ENCODE measurements at places on chromosomes 1 and 21.

GRCh38 chr1:48572646-48573258 lies 100.7 kb upstream of the SPATA6 start:
- peak; percentile 74 for DNase-seq

DNA sequence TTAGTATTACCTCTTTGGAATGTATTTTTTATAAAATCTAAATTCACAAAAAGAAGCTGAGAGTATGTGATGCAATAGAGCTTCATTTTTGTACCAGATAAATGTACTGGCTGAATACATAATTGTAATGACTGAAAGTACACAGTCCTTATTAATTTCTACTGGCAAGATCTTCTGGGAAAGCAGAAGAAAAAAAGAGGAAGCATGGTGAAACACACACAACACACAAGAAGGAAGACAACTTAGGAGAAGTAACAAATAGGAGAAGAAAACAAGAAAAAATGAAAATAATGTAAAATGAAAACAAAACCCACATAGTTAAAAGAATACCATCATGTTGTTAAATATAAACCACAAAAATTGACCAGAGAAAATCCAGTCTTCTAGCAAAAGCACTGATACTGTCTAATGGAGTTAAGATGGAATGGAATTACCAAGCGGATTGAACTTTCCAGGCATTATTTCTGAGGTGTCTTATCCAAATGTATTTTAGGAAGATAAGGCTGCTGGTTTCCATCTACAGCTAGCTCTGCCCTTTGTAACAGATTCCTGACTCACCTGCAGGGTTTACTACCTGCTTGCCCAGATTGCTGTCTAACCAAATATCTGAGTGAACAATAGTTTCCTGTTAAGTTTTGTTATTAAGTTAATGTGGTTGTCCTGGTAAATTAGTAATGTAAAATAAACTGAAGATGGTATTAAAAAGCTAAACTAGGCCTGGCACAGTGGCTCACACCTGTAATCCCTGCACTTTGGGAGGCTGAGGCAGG lies 4.5 kb upstream of the COP1 start:
- no peak for DNase-seq

GRCh38 chr1:223700388-223700918 lies 11.9 kb upstream of the CAPN2 start:
- no peak for DNase-seq

DNA sequence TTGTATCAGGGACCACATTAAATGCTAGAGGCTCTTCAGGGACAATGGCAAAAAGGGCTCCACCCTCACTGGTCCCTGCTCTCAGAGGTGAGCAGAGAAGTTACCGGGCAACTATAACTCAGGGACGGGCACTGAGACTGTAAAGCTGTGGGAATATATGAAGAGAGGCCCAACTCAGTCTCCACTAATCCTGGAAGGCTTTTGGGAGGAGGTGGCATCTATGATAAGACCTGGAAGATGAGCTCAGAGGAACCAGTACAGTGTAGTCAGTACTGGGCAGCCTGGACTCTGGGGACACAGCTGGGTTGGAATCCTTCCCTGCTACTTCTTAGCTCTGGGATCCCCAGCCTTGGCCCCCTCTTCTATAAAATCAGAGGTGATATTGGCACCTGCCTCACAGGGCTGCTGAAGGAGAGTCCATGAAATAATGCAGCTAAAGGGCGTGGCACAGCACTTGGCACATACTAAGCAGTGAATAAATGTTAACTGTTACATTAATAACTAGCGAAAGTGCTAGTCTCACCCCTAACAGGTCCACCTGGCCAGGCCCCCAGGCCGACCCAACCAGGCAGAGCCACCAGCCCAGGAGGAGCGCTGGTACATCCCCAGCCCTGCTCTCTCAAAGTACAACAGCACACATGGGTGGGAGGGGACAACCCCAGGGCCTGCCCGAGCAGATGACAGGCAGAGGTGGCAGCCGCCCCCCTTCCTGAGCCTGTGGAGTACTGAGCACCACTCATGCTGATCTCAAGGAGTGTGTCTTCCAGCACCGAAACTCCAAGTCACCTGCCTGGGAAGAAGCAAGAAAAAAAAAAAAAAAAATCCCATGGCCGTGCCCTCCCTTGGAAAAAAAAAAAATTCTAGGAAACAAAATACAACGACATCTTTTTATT lies 62.7 kb downstream of the CASZ1 start:
- DNase-seq = no peak

GRCh38 chr1:45381243-45381642 lies 41.0 kb upstream of the MUTYH start:
- DNase-seq = no peak

DNA sequence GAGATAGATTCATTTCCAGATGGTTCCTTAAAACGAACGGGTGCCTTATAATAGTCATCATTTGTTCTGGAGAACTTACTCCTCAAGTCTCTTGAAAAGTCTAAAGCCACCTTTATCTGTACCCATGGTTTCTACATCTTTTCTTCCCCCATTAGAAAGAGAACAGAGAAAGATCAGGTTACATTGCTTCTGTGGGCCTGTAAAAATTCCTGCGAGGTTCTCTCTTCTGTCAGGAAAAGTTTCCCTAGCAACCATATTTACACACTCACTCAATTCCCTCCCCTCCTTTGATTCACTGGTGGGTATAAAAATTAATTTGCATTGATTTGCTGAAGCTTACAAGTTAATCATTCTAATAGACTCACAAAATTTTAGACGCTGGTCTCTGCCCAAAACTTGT lies 6.7 kb downstream of the PHC2 start:
- no peak for DNase-seq

- DNase-seq = no peak
These were observed 13.2 kb downstream of the DISC1 start for GRCh38 chr1:231639819-231640218.

All from putamen (tissue), 1 donor.